ENCODE measurements at places on chromosomes 7 and 10. TPM values are rescaled to one million over a fixed set of nuclear protein-coding genes. Genes with fewer than 3 reads are reported as not detected.

The RHOBTB1 gene
- 10.3 TPM for total RNA-seq

The DENND2A gene
- total RNA-seq, result 3.4 TPM

The SPDYE1 gene
- total RNA-seq, result not detected

The THAP5 gene
- total RNA-seq, result 11.8 TPM

The ZDHHC6 gene
- total RNA-seq, result 14.9 TPM

The CLRN3 gene
- total RNA-seq, result not detected

The ADAMTS14 gene
- 0.18 TPM for total RNA-seq

The SPDYE2B gene
- total RNA-seq, result not detected

The HTRA1 gene
- 49.6 TPM for total RNA-seq

The UCMA gene
- total RNA-seq, result not detected

The EBLN1 gene
- total RNA-seq, result not detected

The HABP2 gene
- total RNA-seq, result not detected

The NANOS1 gene
- under 0.01 TPM for total RNA-seq

The MMD2 gene
- total RNA-seq, result not detected

The OR9A2 gene
- total RNA-seq, result not detected

The C10orf53 gene
- not detected for total RNA-seq

The CDC14C gene
- not detected for total RNA-seq

The CYP2C19 gene
- total RNA-seq, result not detected

Measured in myometrial cell (primary cell).